ENCODE measurements at places on chromosomes 13 and 19.

DNA sequence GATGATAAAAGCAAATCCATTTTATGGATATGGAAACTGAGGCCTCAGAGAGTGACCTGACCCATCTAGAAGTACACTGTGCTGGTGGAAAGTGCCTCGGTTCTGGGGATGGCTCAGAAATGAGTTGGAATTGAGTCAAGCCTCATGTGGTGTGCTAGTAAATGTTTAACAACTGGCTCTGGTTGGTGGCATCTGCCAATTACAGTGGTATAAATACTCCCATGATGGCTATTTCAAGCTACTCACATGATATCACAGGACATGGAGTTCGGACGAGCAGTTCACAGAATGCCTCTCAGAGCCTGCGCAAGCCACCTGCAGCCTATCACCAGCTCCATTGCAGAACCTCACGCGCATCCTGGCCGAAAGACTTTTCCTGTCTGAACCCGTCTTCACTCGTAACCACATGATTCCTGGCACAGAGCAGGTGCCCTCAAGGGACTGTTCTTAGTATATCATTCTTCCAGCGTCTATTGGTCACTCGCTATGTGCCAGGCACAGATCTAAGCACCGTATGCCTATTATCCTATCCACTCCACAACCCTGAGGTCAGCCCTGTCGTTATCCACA is 9.1 kb downstream of the TMEM150B start:
- DNase-seq: no peak

DNA sequence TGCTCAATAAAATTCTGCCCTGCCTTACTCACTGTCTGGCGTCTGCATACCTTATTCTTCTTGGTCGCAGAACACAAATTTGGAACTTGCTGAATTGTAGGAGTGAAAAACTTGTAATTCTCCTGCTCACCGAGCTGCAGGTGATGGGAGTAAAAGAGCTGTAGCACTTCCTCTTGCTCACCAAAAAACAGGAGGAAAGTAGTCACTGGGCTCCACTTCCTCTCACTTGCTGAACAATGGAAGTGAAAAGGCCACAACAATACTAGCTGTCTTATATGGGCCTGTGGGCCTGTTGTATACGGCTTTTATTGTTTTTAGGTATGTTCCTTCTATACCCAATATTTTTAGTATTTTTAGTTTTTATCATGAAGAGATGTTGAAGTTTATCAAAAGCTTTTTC is 978.7 kb downstream of the SLITRK5 start:
- no peak for DNase-seq

DNA sequence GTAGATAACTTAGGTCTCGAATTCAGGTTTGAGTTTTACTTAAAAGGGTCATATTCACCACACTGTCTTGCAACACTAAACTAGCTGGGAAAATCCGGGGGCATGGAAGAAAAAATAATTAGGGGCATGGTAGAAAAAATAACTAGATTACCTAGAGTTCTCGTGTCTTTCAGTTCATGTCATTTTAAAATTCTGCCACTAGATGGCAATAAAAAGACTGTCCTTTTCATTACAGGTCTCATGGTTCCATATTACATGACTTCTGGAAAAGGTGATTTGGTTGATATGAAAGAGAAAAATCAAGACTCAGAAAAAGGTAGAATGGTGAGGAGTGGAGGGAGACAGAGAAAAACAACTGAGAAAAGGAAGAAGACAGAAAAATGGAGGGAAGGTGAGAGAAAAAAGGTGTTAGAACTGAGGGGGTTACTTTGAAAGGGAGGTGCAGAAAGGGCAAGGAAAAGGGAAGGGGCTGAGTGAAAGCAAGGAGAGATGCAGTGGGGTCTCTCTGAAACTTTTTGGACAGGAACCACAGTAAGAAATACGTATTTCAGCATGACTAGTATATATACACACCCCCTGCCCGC is 299.0 kb downstream of the KLF12 start:
- DNase-seq: no peak

GRCh38 chr19:18278521-18279265 is 2.7 kb downstream of the JUND start:
- no peak for DNase-seq

- no peak for DNase-seq
Measured at GRCh38 chr19:42626181-42626580, 31.5 kb upstream of the CEACAM8 start.

GRCh38 chr13:59211606-59212005 is 952.1 kb downstream of the DIAPH3 start:
- DNase-seq: no peak

- DNase-seq: peak; percentile 35
Measured at GRCh38 chr19:7520131-7521051, 2.0 kb upstream of the MCOLN1 start.

DNA sequence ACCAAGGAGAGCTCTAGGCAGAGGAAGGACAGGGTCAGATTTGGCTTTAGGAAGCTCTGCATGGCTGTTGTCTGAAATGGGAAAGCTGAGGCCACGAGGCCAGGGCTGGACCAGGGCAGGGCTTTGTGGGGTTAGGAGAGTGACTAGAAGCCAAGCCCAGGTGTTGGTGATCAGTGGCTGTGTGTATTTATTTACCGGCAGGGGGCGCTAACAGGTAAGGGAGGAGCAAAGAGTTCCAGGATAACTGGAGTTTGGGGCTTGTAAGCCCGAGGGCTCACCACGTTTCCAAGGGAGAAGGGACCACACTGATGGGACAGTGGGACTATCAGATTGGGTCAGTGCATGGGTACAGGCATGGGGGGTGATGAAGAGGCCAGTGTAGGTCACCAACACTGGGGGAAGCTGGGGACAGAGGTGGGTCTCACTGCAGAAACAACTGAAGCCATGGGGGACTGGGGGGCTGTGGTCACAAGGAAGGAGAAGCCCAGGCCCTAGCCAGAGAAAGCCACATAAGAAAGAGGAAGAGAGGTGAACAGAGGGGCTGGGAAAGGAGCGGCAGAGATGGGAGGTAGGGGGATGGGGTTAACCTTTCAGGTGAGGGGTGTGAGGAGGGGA is 3.9 kb downstream of the TMEM147 start:
- DNase-seq: peak; percentile 35

GRCh38 chr19:28435551-28436271 is 777.2 kb downstream of the UQCRFS1 start:
- DNase-seq: no peak

GRCh38 chr13:76813891-76814290 is 72.3 kb downstream of the KCTD12 start:
- no peak for DNase-seq

DNA sequence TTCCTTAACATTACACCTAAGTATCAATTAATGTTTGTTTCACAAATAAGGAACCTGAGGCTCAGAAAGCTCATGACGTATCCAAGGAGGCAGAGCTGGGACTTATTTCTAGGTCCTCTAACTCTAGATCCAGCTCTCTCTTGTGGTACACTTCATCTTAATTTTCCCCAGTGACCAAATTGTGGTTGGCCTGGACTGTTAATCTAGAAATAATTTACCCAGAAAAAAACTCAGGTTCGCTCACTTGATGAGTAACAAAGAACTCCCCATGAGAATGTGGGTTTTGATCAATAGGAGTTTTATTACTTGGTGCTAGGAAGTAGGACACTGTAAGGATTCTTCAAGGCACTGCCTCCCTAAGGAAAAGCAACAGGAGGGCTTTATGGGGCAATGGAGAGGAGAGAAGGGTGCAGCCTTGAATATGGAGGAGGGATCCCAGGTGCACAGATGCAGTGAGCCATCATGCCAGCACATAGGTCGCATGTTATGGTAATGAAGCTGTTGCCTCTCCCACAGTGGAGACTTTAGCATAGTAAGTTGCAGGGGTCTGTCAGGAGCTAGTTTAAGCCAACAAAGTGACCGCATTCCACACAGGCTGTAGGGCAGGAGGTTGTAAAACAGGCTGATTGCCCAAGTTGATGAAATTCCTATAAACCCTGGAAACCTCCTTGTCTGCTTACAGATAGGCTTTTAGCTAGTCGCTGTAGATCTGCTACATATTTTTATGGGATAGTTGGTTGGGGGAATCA is 14.7 kb downstream of the RAP2A start:
- DNase-seq: no peak

DNA sequence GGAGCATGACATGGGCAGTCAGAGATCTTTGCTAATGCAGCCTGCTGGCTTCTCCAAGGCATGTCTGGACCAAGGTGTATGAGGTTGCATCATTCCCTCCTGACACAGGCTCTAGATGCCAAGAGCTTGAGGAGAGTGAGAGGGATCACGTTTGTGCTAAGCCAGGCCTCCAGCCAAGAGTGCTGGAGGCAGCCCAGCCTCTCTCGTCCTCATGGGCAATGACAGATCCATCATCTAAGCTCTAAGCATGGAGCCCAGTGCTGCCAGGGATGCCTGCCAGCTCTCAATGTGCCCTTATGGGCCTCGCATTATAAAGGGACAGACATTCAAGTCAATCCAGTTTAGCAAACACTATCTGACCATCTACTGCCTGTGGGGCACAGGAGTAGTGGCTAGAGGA is 136.3 kb upstream of the VSTM2B start:
- no peak for DNase-seq

- DNase-seq: no peak
Measured at GRCh38 chr13:85657942-85658341, 141.3 kb downstream of the SLITRK6 start.

- no peak for DNase-seq
Measured at GRCh38 chr13:39603424-39603947, 493 bp upstream of the LHFPL6 start.

- DNase-seq: no peak
Measured at GRCh38 chr13:111955412-111956065, 111.4 kb upstream of the SOX1 start.

DNA sequence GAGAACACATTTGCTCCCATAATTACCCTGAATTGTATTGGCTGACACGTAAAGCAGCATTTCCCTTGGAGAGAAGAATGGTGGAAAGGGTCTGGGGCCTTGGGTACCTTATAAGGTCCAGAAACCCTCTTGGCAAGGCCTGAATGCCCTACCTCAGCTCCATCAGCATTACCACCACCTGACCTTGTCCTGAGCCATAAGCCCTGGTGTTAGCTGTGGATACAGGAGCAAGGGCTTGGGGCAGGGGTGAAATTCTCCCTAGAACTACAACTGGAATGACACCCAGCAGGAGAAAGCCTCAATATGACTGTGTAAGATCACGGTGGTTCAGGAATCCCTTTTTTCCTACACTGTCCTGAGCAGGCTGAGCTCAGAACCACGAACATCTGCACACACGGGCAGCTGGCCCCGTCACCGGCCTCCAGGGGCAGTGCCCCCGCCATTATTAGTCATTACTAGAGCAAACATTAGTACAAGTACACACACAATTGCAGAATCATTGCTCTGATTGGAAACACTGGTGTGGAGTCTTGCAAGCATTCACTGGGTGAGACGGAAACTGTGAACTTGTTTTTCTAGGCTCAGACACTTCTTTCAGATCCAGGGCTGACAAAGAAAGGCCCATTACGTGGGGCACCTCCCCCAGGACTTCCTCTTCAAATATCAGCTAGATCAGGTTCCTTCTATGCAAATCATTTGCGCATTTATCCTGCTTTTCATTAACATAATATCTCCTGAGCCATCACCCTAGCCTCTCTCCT is 26.8 kb upstream of the MTIF3 start:
- no peak for DNase-seq

DNA sequence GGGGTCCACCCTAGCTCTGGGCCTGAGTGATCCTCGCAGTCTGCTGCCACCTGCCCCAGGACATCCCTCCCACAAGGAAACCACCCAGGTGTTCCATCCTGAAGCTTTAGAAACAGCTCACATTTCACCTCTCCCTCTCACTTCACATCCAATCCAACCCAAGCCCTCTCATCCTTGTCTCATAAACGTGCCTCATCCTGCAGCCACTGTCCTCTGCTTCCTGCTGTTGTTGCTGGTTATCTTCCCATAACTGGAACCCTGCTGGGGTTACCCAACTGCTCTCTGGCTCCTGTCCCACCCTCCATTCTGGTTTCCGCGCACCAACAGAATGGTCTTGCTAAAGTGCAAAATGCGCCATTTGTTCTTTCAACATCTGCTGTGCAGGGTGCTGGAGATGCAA is 59.7 kb upstream of the MTIF3 start:
- DNase-seq: no peak

GRCh38 chr13:31052478-31052877 is 109.2 kb downstream of the HSPH1 start:
- no peak for DNase-seq
